ENCODE measurements at places on chromosomes 16 and 17. TPM values are rescaled to one million over a fixed set of nuclear protein-coding genes. Genes with fewer than 3 reads are reported as not detected.

Gene CLDN9
- total RNA-seq = not detected

DNA sequence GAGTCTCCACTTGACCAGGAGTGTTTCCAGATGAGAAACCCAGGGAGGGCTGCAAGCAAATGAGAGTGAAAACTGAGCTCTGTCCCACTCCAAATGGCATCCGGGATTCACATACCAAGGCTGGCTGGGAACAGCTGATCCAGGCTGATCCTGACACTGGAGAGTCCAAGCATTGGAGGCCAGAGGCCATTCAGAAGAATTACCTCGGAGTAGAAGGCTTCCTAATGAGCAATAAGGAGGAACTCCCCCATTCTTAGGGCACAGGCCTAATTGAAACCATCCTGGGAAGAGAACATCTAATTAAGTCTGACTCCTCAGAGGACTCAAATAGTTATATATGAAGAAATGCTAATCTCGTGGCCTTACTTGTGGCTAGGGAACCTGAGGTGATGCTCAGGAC is 142.8 kb downstream of the PRKCA start:
- no peaks in the 10 kb centered on the region for H3K27me3 ChIP-seq
- peaks cover 42% of the 10 kb centered on the region for H3K36me3 ChIP-seq
- H3K27ac ChIP-seq = peak overlapping the region; percentile 43
- H3K4me1 ChIP-seq = peaks cover 40% of the 10 kb centered on the region

Gene SEZ6L2
- 0.26 TPM for total RNA-seq

GRCh38 chr17:19656851-19657581 is 8.5 kb downstream of the ALDH3A2 start:
- H3K36me3 ChIP-seq = peaks cover 20% of the 10 kb centered on the region
- H3K4me1 ChIP-seq = no peaks in the 10 kb centered on the region
- no peak overlapping the region for H3K27ac ChIP-seq
- DNase-seq = no peak
- H3K27me3 ChIP-seq = no peaks in the 10 kb centered on the region

- H3K27ac ChIP-seq = peak within 1 kb of the TSS; percentile 97
- peaks cover 52% of the 10 kb centered on the region for H3K4me1 ChIP-seq
- DNase-seq = peak; percentile 91
- peak within 1 kb of the TSS; percentile 99 for H3K4me3 ChIP-seq
- H3K36me3 ChIP-seq = peaks cover 46% of the 10 kb centered on the region
- no peaks in the 10 kb centered on the region for H3K27me3 ChIP-seq
These were observed at the start of gene TMC6 for GRCh38 chr17:78128551-78129350. Gene TMC6 (minus strand): TSS chr17:78128755. CDS start chr17:78126832, 1,923 bp downstream.

DNA sequence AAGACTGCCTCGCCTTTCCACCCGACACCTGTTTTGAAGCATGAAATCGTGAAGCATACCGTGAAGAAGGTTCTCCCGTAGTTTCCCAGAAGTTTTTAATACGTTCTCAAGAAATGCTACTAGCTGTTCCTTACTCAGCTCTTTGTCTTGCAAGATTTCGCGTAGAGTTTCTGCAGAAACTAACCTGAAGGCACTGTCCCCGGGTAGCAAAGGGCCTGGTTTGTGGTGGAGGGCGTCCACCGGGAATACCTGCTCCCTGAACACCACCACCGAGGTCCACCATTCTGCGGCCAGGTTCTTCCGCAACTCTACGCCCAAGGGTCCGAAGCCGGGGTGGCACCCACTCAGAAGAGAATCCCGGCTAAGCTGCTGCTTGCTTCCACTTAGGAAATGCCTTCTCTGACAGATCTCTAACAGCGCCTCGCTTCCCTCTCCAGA is 487 bp downstream of the POLG2 start:
- peak overlapping the region; percentile 97 for H3K27ac ChIP-seq
- peak overlapping the region; percentile 96 for H3K4me3 ChIP-seq
- no peaks in the 10 kb centered on the region for H3K27me3 ChIP-seq
- H3K4me1 ChIP-seq = peaks cover 60% of the 10 kb centered on the region
- DNase-seq = no peak

DNA sequence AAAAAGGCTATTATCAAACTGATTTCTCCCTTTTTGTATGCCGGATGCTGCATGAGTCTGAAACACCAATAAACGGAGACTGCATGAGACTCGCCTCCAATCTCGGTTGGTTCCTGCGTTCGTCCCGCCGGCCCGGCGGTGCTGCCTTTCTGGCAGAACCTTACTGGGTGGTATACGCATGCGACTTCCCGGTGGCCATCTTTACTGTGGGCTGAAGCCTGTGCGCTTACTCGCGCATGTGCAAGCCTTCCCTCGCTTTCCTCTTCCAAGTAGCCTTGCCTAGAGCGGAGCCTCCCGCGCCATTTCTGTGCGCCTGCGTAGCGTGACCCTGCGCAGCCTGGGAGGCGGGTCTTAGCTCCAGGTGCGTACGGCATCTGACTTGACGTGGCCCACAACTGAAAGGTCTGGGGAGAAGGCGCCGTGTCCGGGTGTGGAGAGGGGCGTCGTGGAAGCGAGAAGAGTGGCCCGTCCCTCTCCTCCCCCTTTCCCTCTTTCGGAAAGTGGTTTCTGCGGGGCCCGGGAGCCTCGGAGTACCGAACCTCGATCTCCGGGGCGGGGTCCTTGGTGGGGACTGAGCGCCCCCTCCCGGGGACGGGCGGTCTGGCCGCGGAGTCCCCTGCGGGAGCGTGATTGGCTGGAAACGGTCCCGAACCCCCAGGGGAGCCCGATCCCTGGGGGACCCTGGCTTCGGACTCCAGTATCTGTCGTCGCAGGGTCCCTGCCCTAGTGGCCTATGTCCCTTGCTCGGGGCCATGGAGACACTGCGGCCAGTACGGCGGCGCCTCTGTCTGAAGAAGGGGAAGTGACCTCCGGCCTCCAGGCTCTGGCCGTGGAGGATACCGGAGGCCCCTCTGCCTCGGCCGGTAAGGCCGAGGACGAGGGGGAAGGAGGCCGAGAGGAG is at the start of gene PAGR1:
PAGR1 (plus strand) TSS at position 360 of the 901 bp plus-strand sequence; CDS start at position 734, 374 bp downstream.
- peak within 1 kb of the TSS; percentile 91 for H3K4me3 ChIP-seq
- peak within 1 kb of the TSS; percentile 94 for H3K27ac ChIP-seq
- peaks cover 31% of the 10 kb centered on the region for H3K36me3 ChIP-seq
- peaks cover 62% of the 10 kb centered on the region for H3K4me1 ChIP-seq
- peak; percentile 100 for DNase-seq

- no peak overlapping the region for H3K27ac ChIP-seq
- peaks cover 4% of the 10 kb centered on the region for H3K4me1 ChIP-seq
- no peaks in the 10 kb centered on the region for H3K27me3 ChIP-seq
- H3K36me3 ChIP-seq = peaks cover 43% of the 10 kb centered on the region
- H3K4me3 ChIP-seq = no peak overlapping the region
These were observed 49.9 kb upstream of the CDR2 start for GRCh38 chr16:22424161-22424937.

DNA sequence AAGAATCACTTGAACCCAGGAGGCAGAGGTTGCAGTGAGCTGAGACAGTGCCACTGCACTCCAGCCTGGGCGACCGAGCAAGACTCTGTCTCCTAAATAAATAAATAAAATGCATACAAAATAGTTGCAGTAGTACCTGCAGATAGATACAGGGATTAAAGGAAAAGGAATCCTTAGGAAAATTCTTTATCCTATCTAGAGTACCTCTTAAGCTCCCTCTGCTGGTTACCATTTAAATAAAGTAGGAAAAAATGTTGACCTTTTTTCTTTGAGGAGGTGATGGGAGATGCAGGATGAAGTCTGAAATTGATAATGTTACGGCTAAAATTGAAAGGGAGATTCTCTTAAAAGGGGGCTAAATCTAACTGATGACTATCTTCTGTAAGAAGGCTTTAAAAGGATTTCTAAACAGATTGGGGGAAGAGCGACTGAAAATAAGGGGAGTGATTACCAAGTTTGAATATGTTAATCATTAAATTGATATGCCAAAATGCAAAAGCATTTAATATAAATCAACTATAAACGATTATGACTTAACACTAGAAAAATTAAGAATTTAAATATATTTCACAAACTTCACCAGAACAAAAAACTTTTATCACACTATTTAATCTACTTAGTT is 29.4 kb downstream of the C16orf87 start:
- peaks cover 46% of the 10 kb centered on the region for H3K36me3 ChIP-seq
- H3K4me3 ChIP-seq = no peak overlapping the region
- DNase-seq = no peak
- H3K4me1 ChIP-seq = peaks cover 17% of the 10 kb centered on the region
- no peak overlapping the region for H3K27ac ChIP-seq

GRCh38 chr17:82048571-82048971 is 3.0 kb downstream of the RFNG start:
- H3K4me1 ChIP-seq = peaks cover 16% of the 10 kb centered on the region
- H3K36me3 ChIP-seq = peaks cover 6% of the 10 kb centered on the region
- H3K27me3 ChIP-seq = no peaks in the 10 kb centered on the region
- no peak overlapping the region for H3K4me3 ChIP-seq

Gene CLEC19A
- not detected for total RNA-seq

DNA sequence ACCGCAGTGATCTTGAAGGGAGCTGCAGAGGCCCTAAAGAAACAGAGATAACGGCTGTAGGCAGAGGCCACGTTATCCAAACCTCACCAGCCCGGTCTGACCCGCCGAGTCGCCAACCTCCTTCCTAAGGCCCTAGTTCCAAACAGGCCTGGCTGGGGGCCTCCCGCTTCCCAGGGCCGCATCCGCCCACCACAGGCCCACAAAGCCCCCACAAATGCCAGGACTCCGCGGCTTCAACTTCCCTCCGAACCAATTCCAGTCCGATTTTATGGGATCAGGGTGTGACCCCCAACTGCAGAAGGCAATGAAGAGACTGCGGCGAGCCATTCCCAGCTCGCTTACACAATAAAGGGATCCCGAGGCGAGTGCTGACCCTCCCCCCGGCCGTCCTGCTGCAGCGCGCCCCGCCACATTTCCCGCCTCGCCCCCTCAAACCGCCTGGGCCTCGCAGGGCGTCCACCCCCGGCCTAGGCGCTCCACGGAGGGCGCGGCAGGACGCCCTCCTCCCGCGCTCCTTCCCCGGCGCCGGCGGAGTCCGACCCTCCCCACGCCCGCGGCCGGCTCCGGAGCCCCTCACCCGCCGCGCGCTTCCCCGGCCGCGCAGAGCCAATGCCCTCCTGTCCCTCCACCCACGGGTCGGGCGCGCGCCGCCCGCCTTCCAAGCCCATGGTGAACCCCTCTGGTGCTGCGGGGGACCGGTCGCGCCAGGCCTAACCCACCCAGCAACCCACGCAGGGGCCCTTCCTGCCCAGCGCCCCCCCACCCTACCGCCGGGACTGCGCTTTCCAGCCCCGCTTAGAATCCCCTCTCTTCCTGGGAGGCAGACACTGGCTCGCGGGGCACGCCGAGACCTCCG is 926 bp downstream of the MYH10 start:
- H3K4me1 ChIP-seq = peaks cover 16% of the 10 kb centered on the region
- H3K36me3 ChIP-seq = no peaks in the 10 kb centered on the region
- peak overlapping the region; percentile 93 for H3K4me3 ChIP-seq
- H3K27me3 ChIP-seq = peaks cover 55% of the 10 kb centered on the region
- DNase-seq = peak; percentile 74

Gene RPL19
- 2,301 TPM for total RNA-seq

Gene ZFHX3
- 0.88 TPM for total RNA-seq

DNA sequence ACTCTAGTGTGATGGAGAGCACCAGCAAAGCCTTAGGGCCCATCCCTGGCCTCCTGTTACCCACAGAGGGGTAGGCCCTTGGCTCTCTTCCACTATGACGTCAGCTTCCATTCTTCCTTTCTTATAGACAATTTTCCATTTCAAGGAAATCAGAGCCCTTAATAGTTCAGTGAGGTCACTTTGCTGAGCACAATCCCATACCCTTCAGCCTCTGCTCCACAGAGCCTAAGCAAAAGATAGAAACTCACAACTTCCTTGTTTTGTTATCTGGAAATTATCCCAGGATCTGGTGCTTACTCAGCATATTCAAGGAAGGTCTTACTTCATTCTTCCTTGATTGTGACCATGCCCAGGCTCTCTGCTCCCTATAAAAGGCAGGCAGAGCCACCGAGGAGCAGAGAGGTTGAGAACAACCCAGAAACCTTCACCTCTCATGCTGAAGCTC is at the start of gene CCL8:
CCL8 (plus strand) TSS at position 397 of the 445 bp plus-strand sequence. CDS start 67 bp downstream, outside the sequence.
- no peak within 1 kb of the TSS for H3K4me3 ChIP-seq
- H3K27ac ChIP-seq = no peak within 1 kb of the TSS
- H3K27me3 ChIP-seq = peaks cover 33% of the 10 kb centered on the region
- DNase-seq = no peak
- H3K4me1 ChIP-seq = no peaks in the 10 kb centered on the region

DNA sequence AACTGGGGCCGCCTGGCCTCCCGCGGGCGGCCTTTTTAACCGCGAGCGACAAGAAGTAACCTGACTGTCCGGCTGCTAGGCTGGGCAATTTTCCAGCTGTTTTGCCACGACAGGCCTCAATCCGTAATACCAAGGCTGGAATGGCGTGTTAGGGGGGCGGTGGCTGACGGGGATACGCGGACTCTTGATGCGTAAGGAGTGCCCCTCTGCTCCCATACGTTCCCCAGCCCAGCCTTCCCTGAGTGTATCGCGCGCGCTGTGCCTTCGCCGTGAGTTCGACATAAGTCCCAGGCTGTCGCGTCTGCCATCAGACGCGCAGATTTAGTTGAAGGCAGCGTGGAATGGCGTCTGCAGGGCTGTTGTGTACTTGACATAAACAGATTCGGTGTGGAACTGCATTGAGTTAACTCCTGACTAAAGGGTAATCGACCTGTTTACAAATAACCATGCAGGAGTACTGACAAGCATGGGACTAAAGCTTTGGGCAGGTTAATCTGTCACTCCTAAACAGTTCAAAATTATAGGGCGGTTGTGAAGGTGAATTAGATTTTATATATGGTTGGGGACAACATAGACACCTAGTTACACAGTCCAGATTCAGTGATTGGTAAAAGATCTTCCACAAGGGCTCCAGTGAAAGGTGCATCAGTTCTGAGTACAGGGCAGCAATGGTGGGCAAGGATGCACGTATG is 16.6 kb upstream of the ERN1 start:
- H3K27me3 ChIP-seq = no peaks in the 10 kb centered on the region
- peaks cover 25% of the 10 kb centered on the region for H3K4me1 ChIP-seq
- DNase-seq = peak; percentile 82

DNA sequence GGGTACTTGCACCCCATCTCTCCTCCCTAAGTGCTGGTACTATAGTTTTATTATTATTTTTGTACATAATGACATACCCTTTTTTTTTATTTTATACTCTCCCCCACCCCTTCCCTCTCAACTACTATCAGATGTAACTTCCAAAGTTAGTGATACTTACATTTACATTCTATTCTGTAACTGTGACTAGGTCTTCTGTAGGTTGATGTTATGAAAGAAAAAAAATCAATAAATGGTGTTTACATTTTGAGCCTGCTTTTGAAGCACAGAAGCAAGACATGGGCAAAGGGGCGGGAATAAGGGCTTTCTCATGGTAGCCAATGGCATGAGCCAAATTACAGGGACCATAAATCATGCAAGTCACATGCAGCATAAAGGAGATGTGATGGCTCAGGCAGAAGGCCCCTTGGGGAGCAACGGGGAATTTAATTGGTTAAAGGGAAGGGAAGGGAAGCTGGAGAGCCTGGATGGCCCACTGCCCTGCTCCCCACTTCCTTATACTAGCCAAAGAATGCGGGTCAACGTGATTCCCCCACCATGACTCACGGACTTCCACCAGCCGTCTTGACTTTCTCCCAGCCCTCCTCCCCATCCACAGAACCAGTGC is 2.4 kb upstream of the ACSF2 start:
- no peak for DNase-seq
- peaks cover 3% of the 10 kb centered on the region for H3K27me3 ChIP-seq
- H3K4me3 ChIP-seq = no peak overlapping the region
- H3K36me3 ChIP-seq = no peaks in the 10 kb centered on the region

Gene CDH8
- total RNA-seq = not detected

GRCh38 chr16:11624205-11624604 is 37.5 kb upstream of the LITAF start:
- DNase-seq = no peak
- H3K27ac ChIP-seq = peak overlapping the region; percentile 29
- peaks cover 41% of the 10 kb centered on the region for H3K4me1 ChIP-seq
- H3K27me3 ChIP-seq = no peaks in the 10 kb centered on the region
- H3K36me3 ChIP-seq = peaks cover 5% of the 10 kb centered on the region

Data from activated CD4-positive, alpha-beta T cell treated with anti-CD3 and anti-CD28 coated beads, Interleukin-2, amount 10 ng/mL, durations not matched to agents 24 days and 14 days (primary cell).